ENCODE measurements at places on chromosomes 7 and 10.

- no peak for DNase-seq
Measured at GRCh38 chr10:14378387-14378960, 47.8 kb upstream of the FRMD4A start.

DNA sequence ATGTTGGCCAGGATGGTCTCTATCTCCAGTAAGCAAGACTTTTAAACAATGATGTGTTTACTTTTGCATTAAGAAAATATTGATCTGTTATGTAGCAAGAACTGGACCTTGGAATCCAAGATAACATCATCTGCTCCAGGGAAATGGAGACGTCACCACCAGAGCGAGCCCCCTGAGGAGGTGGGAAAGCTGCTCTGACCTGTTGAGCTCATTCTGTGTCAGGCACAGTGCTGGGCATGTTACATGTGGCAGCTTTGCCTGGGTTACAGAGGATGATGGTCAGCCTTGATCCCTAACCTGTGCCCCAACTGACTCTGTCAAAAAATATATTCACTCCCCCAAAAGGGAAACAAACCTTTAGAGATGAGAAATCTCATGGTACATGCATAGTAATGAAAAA is 436.3 kb downstream of the SORCS1 start:
- DNase-seq, result no peak

GRCh38 chr10:37495415-37495814 is 362.0 kb downstream of the ZNF248 start:
- no peak for DNase-seq

GRCh38 chr10:8616166-8616565 is 561.7 kb downstream of the GATA3 start:
- no peak for DNase-seq

DNA sequence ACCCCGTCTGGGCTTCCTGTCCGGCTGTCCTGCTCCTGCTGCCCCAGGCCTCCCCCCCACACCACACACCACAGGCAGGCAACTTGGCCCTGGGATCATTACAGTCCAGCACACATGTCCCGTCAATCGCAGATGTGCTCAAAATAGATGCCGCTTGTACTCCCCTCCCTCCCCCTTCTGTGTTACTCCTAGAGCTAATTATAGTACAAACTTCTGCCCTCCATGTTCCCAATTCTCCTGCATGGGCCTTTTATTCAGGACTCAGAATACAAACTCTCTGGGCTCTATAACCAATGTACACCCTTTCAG is at the start of gene SYNPO2L:
SYNPO2L (minus strand) TSS at position 40 of the 309 bp plus-strand sequence. CDS start 107 bp downstream, outside the sequence.
- DNase-seq, result no peak

All from CD14-positive monocyte (primary cell).